Smooth muscle cell of the brain vasculature (primary cell): ENCODE measurements at places on chromosomes 12 and 14.

GRCh38 chr12:100554608-100555077, 18.8 kb upstream of the GAS2L3 start:
- peak; percentile 79 for DNase-seq

GRCh38 chr12:11688831-11689230, 39.4 kb downstream of the ETV6 start:
- no peak for DNase-seq

GRCh38 chr14:85279407-85279806, 250.5 kb upstream of the FLRT2 start:
- DNase-seq: no peak

DNA sequence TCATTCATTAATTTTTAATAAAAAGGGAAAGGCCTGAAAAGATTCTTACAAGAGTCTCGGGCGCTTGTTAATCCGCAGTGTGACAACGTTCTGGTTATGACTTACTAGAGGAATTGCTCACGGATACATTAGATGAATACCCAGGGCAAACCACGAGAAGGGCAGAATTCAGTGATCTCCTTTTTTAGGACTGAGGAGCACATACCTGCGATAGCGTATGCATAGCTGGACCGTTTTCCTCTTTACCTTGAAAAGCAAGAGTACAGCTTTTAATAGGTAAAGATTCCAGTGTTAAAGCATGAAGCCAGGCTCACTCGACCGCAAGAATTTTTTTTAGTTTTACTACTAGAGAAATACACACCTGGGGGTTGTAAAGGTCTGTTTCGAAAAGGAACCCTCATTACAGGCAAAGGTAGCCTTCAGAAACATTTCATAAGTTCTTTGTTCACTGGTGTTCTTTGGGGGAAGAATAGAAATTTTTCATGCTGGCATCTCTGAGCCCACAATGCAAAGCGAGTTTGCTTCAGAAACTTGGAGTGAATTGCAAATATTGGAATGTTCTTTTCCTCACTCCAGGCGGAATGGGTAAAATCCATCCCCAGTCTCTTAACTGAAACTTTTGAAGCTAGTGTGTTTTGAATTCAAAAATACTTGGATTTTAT, 953 bp downstream of the MAPK1IP1L start:
- DNase-seq: no peak

GRCh38 chr14:89965839-89966238, 10.1 kb downstream of the TDP1 start:
- DNase-seq: no peak

- no peak for DNase-seq
Observed at GRCh38 chr14:60768602-60769001, 34.0 kb downstream of the MNAT1 start.

DNA sequence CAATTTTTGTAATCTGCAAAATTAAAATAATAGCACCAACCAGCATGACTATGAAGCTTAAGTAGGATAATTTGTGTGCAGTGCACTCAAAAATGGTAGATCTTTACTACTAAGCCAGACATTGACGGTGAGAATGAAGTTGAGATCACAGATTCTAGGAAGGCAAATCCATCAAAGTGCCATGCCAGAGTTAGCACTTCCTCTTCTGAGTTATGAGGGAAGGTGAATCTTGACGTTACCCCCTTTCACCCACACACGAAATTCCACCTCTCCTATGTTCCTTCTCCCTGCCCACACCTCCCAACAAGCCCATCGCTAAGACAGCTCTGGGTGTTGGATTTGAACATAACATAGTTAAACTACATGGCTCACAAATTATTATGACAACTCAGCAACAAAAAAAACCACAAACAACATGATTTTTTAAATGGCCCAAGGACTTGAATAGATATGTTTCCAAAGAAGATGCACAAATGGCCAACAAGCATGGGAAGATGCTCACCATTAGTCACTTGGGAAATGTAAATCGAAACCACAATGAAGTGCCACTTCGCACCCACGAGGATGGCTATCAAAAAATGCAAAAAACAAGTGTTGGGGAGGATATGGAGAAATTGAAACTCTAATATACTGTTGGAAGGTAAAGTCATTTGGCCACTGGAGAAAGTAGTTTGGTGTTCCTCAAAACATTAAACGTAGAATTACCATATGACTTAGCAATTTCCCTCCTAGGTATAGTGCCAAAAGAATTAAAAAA, 119.3 kb upstream of the RAP1B start:
- DNase-seq: no peak

- DNase-seq: no peak
Observed at GRCh38 chr12:90940872-90941499, 14.0 kb downstream of the CCER1 start.

DNA sequence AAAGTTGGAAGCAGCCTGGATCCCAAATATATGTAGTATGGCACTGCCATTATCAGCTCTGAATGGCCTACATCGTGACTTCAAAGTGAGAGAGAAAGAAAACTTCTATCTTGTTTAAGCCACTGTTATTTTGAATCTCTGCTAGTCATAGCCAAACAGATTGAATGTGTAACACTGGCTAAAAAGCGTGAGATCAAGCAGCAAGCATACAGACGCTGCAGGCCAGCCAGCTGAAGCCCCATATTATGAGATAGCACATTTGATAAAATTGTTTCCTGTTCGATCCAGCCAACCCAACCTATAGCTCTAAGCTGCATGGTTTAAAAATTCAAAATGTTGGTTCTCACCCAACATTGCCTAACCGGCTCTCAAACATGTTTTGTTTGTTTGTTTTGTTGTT, 95.0 kb downstream of the DUSP6 start:
- DNase-seq: no peak

DNA sequence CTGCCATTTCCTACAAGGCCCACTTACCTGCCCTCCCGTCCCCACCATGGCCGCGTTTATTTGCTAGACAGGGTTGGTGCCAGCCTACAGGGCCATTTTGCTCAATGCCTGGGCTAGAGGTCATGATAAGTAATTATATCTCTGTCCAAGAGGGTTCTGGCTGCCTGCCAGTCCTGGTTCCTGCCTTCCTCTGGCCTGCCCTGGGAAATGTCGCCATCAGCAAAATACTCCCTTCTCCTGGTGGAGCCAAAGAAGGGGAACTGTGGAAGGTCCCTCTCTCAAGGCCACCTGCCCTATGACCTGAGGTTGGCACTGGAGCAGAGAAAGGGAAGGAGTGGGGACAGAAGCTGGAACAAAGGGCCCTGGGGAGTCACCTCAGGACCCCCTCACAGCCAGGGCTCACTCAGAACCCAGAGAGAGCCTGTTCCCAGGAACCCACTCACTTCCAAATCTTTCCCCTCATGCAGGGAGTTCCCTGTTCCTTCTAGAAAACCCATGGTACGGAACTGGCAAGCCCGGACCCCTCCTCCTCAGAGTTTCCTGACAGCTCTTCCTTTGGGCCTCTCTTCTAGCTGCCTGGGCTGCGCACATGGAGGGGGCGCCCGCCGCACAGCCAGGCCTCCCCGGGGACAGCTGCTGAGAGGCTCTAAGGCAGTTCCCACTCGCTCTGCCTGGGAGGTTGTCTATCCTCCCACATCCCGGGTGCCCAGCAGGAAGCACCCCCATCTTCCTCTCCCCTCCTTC, 280.5 kb downstream of the DPF3 start:
- DNase-seq: no peak

GRCh38 chr12:111442301-111443045, 36.8 kb downstream of the SH2B3 start:
- no peak for DNase-seq
